ENCODE measurements at places on chromosomes 6 and 20.

GRCh38 chr20:45701873-45702272 is at the start of gene WFDC13:
Gene WFDC13 (plus strand): TSS chr20:45702038. CDS start chr20:45702124, 86 bp downstream.
- DNase-seq: no peak

GRCh38 chr6:108559097-108559883 is 1.4 kb upstream of the FOXO3 start:
- DNase-seq: peak; percentile 89

DNA sequence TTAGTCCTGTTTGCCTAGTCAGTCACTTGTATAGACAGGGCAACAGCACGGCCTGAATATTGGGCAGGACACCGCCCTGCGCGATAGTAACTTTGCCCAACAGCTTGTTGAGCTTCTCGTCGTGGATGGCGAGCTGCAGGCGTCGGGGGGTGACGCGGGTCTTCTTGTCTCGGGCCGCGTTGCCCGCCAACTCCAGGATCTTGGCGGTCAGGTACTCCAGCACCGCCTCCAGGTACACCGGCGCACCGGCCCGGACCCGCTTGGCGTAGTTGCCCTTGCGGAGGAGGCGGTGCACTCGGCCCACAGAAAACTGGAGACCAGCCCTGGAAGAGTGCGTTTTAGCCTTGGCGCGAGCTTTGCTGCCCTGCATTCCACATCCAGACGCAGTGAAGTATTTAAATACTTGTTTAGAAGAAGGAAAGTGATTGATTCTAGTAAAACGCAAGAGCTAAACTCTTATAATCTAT is 92.8 kb upstream of the BTN3A2 start:
- peak; percentile 44 for DNase-seq

- peak; percentile 27 for DNase-seq
Observed at GRCh38 chr6:72894091-72894490, 272.2 kb downstream of the KCNQ5 start.

GRCh38 chr6:4901386-4902061 is 102.3 kb downstream of the RPP40 start:
- DNase-seq: no peak

DNA sequence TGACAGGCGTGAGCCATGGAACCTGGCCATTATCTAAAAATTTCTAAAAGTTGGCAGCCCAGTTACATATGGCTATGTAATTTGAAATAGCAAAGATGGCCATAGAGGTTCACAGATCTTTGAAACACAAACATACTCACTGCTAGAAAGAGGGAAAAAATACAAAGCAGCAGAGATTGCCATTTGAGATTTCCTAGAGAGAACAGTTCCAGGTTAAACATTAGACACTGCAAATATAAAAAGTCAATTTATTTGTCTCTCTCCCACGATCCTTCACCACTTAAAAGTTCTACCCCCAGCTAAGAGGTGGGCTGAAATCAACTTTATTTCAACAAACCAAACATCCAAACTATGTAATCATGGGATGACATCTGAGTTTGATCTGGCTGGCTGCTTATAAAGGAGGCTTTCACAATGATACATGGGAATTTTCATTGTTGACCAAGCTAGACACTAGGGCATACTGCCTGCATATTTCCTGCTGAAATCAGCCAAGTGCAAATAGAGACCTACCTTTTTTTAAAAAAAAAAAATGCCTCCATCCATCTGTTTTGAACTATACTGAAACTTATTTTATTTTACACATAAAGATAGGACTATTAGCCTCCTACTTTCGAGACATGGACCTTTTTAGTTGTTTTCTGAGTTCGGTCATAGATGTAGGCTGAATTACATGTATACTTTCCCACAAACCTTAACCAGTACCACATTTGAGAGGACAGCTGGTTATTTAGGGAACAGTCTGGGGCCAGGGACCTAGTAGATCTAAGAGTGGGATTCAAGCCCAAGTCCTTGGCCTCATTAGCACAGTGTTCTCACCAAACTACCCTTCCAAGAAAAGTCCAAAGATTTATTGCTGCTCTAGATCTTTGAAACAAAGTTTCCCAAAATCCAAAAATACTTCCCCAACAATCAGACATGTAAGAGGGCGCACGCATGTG is 16.6 kb downstream of the DCDC2 start:
- DNase-seq: no peak

DNA sequence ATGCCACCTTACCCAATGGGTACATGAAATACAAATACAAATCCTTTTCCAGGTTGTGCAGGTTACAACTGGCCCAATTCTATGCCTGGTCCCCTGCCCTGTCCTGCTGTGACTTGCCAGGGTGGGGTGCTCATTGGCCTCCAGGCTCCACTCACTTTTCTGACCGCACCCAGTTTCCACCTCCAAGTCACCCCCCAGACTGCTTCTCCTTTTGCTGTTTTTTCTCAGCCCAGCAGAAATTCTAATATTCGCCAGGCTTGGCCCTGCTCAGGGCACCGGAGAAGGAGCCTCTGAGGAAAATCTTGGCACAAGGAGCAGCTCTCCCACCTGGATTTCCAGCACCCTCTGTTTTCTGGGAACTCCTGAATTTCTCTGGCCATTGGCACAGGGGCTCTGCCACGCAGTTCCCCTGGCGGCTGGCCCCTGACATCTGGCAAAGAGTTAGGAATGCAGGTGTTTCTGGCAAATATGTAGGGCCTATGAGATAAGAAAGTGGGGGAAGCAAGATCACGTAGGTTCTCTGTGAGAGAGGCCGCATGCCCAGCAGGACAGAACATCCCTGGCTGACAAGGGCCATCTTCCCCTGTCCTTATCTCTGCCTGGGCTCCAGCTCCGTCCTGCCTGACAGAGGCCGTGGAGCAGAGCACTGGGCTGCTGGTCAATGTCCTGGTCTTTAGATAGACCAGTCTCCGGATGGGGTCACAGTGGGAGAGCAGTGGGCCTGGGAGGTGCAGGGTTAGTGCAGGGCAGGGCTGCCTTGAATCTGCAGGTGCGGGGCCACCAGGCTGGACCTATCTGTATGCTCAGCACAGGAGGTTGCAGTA is 2.9 kb upstream of the RAET1E start:
- DNase-seq: no peak

- no peak for DNase-seq
Observed at GRCh38 chr20:13017883-13018535, 9.2 kb downstream of the SPTLC3 start.

DNA sequence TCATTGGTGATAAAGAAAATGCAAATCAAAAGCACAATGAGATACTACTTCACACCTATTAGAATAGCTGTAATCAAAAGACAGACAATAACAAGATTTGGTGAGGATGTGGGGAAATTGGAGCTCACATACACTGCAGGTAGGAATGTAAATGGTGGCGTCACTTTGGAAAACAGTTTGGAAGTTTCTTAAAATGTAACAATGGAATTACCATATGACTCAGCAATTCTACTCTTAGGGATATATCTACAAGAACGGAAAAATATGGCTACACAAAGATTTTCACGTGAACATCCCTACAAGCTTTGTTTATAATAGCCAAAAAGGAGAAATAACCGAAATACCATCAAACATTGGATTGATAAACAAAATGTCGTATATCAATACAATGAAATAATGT is 270.4 kb downstream of the DOK5 start:
- DNase-seq: no peak

Measured in NCI-H345 (cell line).